ENCODE measurements at places on chromosomes 7 and 10.

DNA sequence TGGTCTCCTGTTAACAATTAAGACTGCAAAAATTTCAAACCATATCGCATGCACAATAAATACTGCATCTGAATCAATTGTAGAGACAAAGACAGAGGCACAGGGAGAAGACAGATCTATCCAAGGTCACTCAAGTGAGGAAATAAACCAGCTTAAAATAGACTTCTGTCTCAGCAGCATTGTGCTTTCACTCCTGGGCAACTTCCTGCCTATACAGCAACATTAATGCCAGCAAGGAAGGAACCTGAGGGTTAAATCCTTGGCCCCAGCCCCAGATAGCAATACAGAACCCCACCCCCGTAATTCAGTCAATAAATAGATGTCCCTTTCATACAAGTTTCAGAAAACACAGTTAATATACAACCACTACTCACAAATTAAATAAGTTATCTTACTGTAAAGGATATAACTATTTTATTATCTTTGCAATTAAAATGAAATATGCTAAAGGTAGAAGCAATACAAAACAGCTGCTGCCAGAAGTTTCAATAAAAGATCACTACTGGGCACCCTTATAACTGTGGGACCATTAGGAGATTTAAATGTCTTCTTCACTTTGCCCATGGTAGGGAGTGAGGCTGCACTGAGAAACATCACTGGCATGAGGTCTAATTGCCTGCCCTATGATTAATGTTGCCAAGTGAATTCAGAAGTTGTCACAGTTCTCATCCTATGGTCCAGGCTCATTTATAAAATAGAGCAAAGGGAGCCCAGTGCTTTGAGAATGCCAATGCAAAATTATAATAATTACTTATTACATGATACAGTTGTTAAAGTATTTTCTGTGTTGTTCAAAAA, 49.4 kb downstream of the CAV1 start:
- DNase-seq = no peak

- DNase-seq = no peak
These were observed 479.3 kb downstream of the DNAJB6 start for GRCh38 chr7:157816086-157816485.

GRCh38 chr10:60732198-60732806, 46.0 kb upstream of the CDK1 start:
- no peak for DNase-seq

- DNase-seq = no peak
These were observed 49.1 kb downstream of the ASB4 start for GRCh38 chr7:95534796-95535195.

- DNase-seq = no peak
These were observed 609 bp upstream of the PNLIP start for GRCh38 chr10:116545122-116545521.

DNA sequence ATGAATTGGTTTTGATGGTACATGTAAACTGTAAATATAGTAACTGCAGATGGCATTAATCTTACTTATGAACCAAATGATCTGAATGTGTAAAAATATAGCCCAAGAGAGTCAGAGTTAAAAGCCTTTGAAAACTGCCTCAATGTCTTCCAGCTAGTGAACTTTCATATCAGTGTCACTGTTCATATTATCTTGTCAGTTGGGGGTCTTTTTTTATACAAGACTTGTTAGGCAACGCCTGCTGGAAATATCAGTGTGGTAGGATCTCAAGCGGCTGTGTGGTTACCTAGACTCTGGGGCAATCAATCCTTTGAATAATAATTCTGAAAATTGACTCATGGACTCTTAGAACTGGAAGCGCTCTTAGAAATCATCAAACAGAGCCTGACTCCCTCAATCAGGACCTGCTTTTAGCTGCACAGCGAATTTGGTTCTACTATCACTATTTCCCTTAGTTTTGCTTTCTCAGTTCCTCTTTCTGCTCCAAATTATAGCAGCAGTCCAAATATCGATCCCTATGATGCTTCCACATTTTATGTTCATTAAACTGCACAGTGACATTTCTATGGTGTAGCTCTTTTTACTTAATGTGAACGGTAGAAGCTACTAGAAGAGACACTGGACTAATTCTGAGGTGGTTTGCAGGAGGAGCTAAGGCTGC, 100.1 kb upstream of the COL1A2 start:
- DNase-seq = no peak

GRCh38 chr7:93148144-93148543, at the start of gene SAMD9L:
SAMD9L (minus strand) TSS chr7:93148385; CDS start chr7:93135971, 12,414 bp downstream.
- no peak for DNase-seq

DNA sequence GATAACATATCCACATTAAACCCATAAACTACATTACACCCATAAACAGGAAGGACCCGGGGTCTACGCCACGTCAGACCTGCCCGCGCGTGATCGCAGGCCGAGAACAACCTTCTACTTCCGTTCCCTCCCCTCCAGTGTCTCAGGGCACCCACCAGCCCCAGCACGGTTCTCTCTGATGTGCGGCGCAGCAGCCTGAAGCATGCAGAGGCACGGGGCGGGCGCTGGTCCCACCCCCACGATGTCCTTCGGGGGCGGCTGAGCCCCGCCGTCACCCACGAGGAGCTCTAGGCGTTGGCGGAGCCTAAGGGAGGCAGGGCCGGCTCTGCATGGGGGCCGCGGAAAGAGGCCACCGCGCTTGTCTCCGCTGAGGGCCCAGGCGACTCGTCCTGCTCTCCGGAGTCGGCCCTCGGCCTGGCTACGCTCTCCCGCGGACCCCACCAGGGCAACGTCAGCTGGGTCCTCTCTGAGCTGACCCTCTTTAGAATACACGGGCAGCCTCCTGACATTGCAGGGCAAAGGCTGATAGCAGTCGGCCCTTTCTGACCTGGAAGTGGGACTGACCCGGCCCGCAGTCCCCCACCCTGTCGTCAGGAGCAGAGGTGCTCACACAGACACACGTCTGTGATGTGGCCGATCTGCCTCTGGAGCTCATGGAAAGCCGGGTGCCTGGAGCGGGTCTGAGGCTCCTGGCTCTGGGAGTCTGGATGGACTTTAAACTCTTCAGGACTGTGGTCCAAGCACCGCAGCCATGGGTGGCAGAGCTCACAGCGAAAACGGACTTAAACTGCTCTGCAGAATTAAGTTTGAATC, 65.6 kb upstream of the ADGRA1 start:
- no peak for DNase-seq

DNA sequence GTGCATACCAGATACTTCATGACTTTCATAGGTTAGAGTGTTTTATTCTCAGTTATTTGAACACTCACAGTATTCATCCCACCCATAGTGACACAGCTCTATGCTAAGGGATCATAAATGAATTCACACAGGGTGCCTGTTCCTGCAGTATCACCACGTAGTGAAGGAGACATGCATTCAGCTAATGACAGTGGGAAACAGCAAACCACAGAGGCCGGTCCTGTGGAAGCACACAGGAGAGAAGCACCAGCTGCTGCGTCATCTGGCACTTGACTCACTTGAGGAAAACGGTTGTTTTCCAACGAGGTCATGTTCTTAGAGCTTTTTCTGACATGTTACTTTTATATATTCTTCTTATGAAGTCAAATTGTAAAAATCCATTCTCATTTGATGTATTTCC, 73.0 kb downstream of the UBE3C start:
- no peak for DNase-seq

DNA sequence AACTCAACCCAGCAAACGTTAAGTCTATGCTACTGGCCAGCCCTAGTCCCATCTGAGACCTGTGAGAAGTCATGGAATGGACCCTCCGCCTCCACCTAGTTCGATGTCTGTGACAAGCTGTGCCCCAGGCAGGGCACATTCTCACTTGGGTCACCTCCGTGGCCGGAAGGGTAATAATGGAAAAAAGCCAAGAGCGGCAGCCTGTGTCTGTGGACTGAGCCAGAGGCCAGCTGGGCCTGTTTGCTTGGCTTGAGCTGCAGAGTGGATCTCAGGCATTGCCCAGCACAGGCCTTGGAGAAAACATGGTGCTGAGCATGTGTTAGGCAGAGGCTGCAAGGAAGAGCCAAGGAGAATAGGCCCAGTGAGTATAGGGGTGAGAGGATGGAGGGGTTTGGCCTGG, 97.8 kb downstream of the GALNT17 start:
- DNase-seq = no peak

DNA sequence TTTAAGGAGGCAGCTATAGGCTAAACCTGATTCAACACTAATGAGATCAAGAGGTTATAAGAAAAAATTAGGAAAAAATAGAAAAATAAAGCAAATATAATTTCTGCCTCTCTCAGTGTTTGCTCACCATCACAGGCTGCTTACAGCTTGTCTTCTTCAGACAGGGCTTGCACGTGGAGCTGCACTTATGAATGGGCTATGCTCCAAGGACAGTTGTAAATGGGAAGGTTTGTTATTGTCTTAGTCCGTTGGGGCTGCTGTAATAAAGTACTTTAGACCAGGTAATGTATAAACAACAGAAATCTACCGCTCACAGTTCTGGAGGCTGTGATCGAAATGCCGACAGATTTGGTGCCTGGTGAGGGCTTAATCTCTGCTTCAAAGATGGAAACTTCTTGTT, 219.8 kb downstream of the NEBL start:
- no peak for DNase-seq

DNA sequence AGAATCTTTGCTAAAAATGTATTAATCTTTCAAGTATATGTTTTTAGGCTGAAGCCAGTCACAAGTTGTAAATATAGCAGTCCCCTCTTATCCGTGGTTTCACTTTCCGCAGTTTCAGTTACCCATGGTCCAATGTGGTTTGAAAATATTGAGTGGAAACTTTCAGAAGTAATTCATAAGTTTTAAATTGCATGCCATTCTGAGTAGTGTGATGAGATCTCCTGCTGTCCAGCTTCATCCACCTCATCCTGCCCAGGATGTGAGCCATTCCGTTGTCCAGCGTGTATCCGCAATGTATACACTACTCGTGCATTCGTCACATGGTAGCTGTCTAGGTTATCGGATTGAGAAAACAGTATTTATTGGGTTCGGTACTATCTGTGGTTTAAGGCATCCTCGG, 12.2 kb downstream of the PDCD4 start:
- DNase-seq = no peak

DNA sequence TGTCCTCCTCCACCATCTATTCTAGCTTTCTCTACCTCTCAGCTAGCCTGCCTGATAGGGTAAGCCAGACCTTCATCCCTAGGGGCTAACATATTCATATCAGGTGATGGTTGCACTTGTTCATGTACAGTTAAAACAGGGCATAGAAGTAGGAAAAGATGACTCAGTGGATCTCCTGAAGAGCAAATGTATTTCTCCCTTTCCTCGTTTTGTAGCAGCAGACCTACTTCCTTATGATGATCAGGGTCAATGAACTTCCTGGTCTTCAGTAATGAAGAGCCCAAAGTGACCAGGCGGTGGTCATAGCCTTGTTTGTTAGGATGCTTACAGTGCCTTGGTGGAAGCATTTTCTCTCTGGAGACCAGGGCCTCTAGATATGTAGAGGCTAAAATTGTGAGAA, 6.3 kb downstream of the LIPJ start:
- no peak for DNase-seq

GRCh38 chr7:157703534-157704195, 366.9 kb downstream of the DNAJB6 start:
- no peak for DNase-seq

DNA sequence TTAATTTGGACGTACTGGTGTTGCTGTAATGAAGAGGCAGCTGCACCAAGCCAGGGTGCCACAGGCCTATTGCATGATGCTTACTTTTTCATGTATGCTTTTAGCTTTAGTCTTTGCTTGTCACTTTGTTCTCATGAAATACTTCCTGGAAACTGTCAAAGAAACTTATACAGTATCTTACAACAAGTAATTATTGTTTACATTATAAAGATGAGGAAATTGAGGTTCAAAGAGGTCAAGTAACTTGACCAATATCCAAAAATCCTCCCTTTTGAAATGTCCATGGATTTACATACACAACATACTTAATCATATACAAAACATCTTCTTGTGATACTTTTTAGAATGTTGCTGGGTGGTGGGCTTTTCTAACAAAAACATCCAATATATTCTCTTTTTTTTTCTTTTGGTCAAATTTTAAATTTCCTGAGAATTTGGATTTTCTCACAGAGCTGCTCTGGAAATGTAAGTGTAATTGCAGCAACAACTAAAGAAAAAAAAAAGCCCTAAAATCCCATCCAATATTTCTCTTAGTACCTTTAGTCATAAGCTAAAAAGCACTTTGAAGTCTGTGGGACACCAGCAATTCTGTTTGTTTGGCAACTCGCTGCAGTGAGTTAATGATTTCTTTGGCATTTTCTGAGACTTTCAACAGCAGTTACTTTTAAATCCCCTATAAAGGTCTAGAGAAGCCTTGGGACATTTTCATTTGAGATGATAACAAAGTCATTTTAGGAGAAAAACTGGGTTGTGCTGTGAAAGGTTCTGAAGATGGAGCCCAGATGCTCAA, 500.6 kb upstream of the IGFBP3 start:
- DNase-seq = no peak

DNA sequence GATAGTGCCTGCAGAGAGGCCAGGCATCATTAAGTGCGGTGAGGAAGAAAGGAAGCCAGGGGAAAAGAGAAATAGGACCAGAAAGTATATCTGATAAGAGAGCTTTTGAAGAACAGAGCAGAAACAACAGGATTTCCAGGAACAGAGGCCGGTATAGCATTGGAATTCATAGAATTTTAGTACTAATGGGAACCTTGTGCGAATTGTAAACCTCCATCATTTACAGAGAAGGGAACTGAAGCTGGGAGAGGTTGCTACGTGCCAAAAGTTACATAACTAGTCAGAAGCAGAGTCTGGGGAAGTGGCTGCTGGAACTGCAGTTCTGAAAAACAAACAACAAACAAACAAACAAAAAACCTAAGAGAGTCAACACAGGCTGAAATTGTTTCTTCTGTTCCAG, 5.4 kb upstream of the ZMYND11 start:
- DNase-seq = no peak

GRCh38 chr10:48398261-48398660, 91.8 kb downstream of the MAPK8 start:
- DNase-seq = no peak

GRCh38 chr10:50347394-50347802, 96.1 kb upstream of the ASAH2 start:
- DNase-seq = no peak

DNA sequence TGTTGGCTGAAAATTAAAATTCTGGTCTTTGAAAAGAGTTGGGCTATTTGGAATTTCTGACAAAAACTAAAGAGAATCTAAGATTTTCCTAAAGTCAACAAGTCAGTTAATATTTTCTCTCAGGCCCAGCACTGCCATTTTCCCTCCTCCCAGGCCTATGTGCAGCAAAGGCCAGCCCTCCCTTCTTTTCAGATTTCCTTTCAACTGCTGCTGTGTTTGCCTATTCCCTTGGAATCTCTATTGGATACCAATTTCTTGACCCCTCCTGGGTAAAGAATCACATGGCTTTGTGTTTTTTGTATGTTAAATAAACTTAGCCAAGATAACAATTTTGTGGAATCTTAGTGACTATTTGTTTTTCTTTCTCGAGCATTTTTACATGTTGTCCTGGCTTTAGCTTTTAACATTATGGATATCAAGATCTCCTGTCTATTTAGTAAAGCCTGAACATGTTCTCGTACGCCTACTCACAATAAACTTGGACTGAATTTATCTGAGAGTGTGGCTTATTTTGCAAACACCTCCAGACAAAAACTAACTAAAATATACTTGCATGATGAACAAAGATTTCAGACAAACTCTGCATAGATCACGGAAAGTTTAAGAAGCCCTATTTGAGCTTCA, 19.9 kb downstream of the MACC1 start:
- no peak for DNase-seq

GRCh38 chr7:24724451-24725190, 32.6 kb downstream of the GSDME start:
- DNase-seq = no peak
